ENCODE measurements at places on chromosomes 13 and 19.

DNA sequence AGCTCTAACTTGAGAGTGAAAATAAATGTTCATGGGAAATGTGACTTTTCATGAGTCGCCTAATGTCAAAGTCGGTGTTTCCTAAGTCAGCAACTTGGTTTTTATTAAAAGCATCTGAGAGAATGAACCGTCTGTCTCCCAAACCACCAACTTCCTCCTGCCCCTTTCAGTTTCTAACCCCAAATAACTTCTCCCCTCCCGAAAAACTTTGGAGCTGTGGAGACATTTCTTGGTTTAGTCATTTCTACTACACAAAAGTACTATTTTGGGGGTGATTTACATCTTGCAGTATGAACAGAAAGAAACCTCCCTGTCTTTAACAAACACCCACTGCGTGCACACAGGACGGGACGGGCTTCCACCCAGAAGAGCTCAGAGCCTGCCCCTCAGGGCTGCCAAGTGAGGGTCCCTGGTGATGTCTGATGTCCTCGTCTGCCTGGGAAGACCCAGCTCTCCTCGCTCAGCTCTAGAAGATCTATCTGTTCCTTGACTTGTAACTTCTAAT, 65.0 kb downstream of the RASA3 start:
- peak; percentile 52 for DNase-seq

DNA sequence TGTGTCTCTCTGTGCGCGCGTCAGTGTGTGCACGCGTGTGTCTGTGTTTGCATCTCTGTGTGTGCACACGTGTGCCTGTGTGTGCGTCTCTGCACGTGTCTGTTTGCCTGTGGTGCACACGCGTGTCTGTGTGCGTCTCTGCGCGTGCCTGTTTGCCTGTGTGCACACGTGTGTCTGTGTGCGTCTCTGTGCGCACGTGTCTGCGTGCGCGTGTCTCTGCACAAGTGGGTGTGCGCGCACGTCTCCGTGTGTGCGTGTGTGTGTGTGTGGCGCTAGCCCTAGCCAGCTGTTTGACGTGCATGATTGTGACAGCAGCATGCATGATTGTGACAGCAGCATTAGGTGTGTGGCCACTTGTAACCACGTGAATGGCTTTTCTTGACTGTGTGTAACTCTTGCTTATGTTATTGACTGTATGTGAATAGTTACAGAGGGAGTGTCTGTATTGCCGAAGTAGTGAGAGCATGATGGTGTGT, 31.1 kb downstream of the ZNF146 start:
- no peak for DNase-seq

GRCh38 chr13:103656311-103656710, 590.1 kb upstream of the SLC10A2 start:
- no peak for DNase-seq

- DNase-seq, result no peak
Measured at GRCh38 chr19:10279737-10280442, 6.9 kb upstream of the ICAM4 start.

- DNase-seq, result no peak
Measured at GRCh38 chr19:48925240-48925843, 8.2 kb upstream of the DHDH start.

DNA sequence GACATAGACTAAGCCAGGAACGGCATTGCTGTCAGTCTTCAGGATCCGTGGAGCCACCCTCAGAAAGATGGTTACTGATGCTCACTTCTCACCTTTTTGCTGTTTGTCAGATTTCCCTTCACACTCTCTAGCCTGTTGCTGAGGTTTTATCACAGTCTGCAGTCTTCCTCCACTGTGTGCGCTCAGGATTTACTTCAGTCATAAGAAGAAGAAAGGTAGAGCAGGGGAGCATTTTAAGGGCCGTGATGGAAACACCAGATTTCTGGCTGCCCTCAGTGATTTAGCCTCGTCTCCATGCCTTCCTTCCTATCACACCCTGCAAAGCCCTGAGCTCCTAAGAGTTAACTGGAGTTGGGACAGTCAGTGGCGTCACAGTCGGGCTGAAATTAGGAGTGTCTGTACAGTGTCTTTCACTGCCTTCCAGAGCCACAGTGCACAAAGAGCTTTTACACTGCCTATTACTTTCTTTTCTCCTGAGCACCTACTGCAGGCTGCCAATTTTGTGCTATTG, 60.0 kb upstream of the GPR183 start:
- no peak for DNase-seq

DNA sequence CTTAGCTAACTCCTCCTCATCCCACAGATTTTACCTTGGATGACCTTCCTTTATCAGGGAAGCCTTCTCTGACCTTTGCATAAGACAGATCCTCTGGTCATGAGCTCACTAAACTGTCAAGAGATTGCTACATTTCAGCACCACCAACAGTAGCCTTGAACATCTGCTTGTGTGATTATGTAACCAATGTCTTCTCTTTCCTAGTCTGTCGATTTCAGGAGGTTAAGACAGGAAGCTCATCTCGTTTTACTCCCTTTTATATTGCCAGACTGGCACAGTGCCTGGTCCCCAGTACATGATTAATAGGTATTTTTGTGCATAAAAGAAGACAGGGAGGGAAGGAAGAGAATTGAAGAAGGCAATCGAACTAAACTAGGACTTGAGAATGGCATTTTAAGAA, 1697.7 kb downstream of the EFNB2 start:
- DNase-seq, result no peak

GRCh38 chr19:40521276-40521675, 54.5 kb downstream of the SPTBN4 start:
- DNase-seq, result no peak

DNA sequence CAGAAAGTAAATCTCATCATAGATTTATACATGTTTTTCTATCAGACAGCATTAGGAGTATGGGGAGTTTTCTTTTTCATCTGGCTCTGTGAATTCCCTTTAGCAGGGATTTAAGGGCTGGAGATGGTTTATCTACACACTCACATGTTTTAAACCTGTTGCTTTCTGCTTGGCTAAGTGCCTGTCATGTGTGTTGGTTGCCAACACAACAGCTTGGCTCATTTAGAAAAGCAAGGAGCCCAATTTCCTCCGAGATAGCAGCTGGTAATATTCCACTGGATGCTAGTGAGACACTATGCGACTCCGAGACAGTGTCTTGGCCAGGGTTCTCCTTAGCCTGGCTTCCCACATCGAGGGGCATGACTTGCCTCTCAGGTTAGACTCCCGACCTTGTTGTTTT, 83.3 kb downstream of the KLF5 start:
- DNase-seq, result no peak

DNA sequence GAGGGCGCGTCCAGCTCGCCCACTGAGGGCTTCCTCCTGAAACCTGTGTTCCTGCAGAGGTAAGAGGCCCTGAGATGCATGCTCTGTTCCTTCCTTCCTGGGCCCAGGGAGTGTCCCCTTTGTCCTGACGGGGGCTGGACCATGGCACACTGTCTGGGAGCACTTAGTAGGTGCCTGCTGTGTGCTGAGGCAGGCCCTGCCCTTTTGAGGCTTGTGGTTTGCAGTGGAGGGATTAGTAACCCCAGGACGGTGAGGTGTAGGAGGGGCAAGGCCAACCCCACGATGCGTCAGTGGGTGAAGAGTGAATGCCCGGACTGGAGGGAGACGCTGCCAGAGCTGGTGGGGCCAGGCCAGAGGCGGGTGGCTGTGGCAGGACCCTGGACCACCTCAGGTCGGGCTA, 11.2 kb upstream of the F2RL3 start:
- no peak for DNase-seq

DNA sequence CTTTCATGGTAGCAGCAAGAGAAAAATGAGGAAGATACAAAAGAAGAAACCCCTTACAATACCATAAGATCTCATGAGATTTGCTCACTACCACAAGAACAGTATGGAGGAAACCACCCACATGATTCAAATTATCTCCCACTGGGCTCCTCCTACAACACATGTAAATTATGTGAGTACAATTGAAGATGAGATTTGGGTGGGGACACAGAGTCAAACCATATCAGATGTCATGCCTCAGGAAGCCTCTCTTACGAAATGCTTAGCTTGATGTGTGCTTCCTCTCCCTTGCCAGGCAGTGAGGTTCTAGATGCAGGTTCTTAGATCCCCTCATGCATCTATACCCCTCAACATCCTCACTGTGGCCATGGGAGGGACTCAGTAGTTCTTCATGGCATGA, 63.2 kb upstream of the RGCC start:
- DNase-seq, result no peak

Measured in activated naive CD4-positive, alpha-beta T cell treated with anti-CD3 and anti-CD28 coated beads, Interleukin-2, amount 50 U/mL, for 16 hours (primary cell).